ENCODE measurements at places on chromosomes 5 and 9.

GRCh38 chr5:64766941-64767340, 1.6 kb downstream of the SREK1IP1 start:
- DNase-seq, result no peak

DNA sequence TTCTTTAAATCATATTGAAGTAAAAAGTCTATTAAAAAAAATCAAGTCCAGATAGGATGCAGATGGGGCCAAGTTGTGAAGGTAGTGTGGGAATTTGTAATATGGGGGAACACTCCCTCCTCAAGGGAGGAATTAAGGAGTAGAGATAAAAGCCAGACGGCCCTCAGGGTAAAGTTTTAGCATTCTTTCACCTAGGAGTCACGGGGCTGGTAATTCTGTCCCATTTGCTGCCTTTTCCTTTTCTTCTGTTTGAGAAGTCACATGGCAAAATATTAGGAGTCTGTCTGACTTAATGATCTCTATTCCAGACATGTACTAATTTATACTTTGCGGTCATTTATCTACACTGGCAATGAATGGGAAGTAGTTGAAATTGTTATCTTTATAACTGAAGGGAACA, 61.9 kb downstream of the SNX24 start:
- peak; percentile 73 for DNase-seq

- DNase-seq, result no peak
Observed at GRCh38 chr9:36834736-36835135, 199.3 kb downstream of the PAX5 start.

GRCh38 chr9:13805546-13805945, 508.4 kb downstream of the NFIB start:
- DNase-seq, result peak; percentile 30

DNA sequence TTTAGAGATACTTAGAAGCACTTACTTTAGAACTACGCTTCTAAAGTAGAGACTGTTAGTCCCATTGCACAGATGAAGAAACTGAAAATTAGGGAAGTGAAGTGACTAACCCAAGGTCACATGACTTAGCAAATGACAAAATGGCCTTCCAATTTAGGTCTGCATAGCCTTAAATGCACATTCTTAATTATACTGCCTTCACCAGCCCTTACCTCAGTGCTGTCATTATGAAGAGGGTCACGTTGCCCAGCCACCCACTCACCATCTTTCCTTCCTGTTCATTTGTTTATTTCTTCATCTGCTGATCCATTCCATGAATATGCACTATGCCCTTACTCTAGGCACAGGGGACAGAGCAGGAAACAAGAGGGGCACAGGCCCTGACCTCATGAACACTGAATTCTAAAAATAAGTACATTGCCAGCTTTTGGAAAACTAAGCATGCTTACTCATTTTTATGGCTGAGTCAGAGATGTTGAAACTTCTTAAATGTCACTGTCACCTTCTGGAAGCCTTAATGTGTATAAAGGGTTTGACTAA, 8.6 kb downstream of the HAVCR2 start:
- DNase-seq, result peak; percentile 11

GRCh38 chr9:26955222-26955903, 849 bp upstream of the IFT74 start:
- no peak for DNase-seq

GRCh38 chr9:104927216-104927911, 591 bp downstream of the ABCA1 start:
- DNase-seq, result peak; percentile 57
